Stimulated activated CD8-positive, alpha-beta memory T cell treated with anti-CD3 and anti-CD28 coated beads, Interleukin-2, amount 100 ng/mL, for 48 hours (primary cell): ENCODE measurements at places on chromosomes 1 and 21.

DNA sequence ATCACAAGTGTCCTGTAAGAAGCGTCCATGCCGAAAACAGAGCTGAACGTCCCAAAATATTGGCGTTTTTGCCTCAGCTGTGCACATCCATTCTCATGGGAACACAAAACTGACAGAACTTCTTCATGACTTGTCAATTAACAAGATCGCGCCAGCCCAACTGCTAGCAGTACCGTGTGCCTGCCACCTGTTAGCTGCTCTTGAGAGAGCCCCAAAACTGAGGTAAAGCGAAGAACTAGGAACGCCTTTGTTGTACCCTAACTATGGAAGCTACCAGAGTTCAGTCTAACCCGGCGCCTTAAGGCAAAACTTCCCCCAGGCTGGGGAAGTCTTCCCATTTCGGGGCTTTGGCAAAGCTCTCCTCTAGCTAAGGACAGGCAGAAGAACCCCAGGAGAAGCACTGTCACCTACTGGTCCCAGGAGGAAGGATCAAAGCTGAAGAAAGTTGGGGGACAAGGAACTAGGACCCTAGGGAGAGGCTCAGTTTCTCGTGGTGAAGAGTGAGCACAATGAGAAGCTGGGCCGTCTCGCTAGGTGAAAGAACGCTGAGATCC, 719 bp downstream of the EYA3 start:
- DNase-seq: no peak

GRCh38 chr1:116435806-116436610, 63.0 kb downstream of the ATP1A1 start:
- DNase-seq: no peak

DNA sequence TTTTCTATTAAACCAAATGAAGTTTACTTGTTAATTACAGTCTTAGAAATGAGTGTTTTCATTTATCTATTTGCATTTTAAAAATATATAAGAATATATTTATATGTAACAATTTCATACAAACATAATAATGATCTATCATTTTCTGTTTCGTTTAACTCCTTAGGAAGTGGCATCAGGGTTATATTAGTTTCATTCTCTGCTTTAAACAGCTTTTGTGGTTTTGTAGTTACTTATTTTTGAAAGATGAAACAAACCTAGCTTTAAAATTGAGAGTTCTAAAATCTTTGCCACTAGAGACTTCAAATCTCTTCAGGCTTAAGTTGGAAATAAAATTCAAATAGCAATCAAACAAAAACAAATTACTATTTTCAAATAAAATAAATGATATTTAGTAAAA, 2110.6 kb downstream of the MRPL39 start:
- no peak for DNase-seq

- no peak for DNase-seq
Measured at GRCh38 chr1:109765896-109766615, 2.3 kb upstream of the EPS8L3 start.

- no peak for DNase-seq
Measured at GRCh38 chr1:167738158-167738557, 16.4 kb downstream of the MPZL1 start.

GRCh38 chr1:206803221-206803730, 31.0 kb upstream of the IL10 start:
- peak; percentile 57 for DNase-seq

DNA sequence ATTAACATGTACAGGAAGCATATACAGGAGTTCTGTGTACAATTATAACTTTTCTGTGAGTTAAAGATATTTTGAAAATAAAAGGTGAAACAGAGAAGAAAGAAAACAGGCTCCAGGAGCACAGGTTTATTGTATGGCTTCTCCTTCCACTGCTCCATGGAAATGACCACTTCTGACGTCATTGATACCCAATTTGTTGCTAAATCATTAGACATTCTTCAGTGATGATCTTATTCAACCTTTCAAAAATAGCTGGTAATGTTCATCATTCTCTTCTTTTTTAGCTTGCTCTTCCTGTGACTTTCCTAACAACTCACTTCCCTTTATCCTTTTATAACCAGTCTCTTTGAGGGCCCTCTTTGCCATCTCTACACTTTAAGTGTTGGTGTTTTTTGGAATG, 77.8 kb downstream of the KCNK2 start:
- DNase-seq: no peak

- no peak for DNase-seq
Measured at GRCh38 chr1:232650845-232651244, 20.9 kb upstream of the SIPA1L2 start.

DNA sequence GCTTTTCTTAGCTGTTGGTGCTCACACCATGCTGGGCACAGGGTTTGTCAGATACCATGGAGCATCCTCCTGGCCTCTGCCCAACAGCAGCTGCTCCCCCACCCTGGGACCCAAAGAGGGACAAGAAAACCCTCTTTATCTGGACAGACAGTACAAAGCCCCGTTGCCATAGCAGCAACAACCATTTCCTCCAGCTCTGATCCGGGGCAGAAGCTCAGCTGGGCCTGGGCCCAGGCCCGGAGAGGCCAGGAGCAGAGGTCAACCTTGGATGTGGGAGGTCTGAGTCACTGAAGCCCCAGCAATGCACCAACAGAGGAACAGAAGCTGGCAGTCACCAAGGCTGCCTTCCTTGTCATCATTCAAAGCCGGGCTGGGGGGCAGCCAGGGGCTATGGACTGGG, 228.4 kb upstream of the POU3F1 start:
- DNase-seq: no peak
